ENCODE measurements at places on chromosomes 6 and 20.

- DNase-seq: no peak
Observed at GRCh38 chr6:9628819-9629218, 786.1 kb downstream of the TFAP2A start.

DNA sequence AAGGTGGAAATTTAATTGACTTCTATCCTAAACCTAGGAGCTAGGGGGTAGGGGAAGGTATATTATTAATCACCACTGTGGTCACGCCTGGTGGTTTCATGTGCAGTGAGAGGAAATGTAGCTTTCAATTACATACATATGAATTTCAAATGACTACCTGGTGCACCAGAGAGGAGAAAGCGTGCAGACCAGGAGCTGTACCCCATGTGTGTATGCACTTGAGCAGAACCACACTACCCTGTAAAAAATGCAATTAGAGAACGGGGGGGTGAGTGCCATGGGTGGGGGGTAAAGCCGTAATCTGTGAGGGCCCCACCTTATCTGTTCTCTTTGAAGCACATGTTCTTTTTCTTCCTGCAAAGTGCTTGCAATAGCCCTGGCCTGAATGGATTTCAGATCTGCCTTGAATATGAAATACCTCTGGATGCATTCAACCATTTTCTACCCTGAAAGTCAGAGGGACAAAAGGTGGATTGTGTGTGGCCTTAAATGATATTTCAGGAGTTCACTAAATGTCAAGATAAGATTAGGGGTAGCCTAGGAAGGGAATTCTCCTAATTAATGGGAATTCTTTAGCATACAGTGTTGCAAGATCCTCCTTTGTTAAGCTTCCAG is 30.9 kb upstream of the EDN3 start:
- DNase-seq: no peak

- DNase-seq: no peak
Observed at GRCh38 chr6:147849401-147850330, 341.2 kb downstream of the SAMD5 start.

DNA sequence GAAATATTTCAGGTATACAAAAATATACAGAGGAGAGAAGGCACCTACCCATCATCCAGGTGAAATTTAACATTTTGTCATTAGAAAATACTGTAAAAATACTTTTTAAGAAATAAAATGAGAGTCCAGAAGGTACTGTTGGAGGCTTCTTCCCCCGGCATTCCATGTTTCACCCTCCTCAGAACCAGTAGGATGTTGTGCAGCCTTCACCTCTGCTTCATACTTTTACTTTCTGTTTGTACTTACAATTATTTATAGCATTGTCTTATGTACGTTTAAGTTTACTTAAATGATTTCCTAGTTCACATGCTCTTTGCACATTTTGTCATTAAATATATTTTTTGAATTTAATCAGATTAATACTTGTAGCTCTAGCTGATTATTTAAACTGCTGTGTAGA is 30.9 kb downstream of the TMEM200A start:
- no peak for DNase-seq

DNA sequence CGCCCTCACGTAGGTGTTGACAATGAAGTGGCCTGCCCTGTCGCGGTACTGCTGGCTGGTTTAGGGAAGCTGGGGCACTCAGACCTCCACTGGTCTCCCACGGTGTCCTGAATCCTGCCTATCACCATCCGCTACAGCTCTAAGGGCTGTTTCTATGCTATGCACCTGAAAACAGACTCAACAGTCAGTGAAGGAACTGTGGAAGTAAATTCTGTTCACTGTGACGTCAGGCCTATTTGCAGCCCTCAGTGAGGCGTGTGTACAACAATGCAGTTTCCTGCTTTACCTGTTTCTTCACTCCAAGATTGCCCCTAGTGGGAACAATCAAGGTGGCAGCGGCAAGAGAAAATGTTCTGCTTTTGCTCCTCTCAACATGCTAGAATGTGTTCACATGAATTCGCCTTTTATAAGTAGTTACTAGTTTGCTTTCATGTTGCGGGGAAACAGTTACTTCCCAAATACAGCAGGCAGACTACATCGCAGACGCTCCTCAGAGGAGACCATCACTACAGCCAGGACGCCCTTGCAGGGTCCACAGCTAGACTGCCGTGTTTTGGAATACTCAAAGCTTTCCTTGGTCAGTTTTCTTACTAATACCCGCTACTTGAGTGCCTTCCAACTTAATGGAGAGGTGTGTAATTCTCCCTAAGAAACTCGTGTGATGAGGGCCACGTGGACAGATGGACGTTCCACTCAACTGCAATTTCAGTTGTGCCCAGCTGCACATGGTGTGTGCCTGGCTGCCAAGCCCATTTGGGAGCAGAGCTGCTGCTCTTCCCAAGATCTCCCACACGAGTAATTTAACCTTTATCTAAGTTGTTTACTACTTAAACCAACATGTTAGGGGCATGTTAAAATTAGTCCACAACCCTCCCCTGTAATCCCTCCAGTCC is 25.4 kb downstream of the DIDO1 start:
- DNase-seq: no peak

- no peak for DNase-seq
Observed at GRCh38 chr20:49727894-49728885, 14.5 kb upstream of the B4GALT5 start.

GRCh38 chr6:52423448-52423847 is 3.3 kb downstream of the EFHC1 start:
- DNase-seq: no peak

Measured in NT2/D1 (cell line).